Kidney (tissue), 22 donors: ENCODE measurements at places on chromosomes 7 and 10. TPM values are rescaled to one million over a fixed set of nuclear protein-coding genes. Genes with fewer than 3 reads are reported as not detected.

The SFRP4 gene
- total RNA-seq = 6.8 TPM

DNA sequence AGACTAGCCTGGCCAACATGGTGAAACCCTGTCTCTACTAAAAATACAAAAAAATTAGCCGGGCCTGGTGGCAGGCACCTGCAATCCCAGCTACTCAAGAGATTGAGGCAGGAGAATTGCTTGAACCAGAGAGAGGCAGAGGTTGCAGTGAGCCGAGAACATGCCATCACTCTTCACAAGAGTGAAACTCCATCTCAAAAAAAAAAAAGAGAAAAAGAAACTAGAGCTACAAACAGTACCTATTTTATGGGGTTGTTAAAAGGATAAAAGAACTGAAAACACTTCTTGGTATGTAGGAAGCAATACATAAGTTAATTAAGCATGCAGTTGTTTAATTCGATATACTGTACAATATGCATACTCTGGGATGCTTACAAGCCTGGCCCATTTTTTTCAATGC is 216.9 kb downstream of the SORCS1 start:
- H3K27ac ChIP-seq = no peak overlapping the region
- H3K27me3 ChIP-seq = no peaks in the 10 kb centered on the region
- no peak overlapping the region for H3K4me3 ChIP-seq
- no peaks in the 10 kb centered on the region for H3K36me3 ChIP-seq

GRCh38 chr7:129055294-129055816 is 444 bp upstream of the TNPO3 start:
- no peaks in the 10 kb centered on the region for H3K27me3 ChIP-seq
- no peaks in the 10 kb centered on the region for H3K4me1 ChIP-seq
- H3K4me3 ChIP-seq = peak overlapping the region; percentile 84
- DNase-seq = no peak
- no peaks in the 10 kb centered on the region for H3K36me3 ChIP-seq

- DNase-seq = no peak
- no peaks in the 10 kb centered on the region for H3K27me3 ChIP-seq
- H3K27ac ChIP-seq = no peak overlapping the region
- no peak overlapping the region for H3K4me3 ChIP-seq
Observed at GRCh38 chr7:140594131-140594691, 46.4 kb downstream of the DENND2A start.

GRCh38 chr7:42194238-42194637 is 42.8 kb downstream of the GLI3 start:
- H3K27ac ChIP-seq = no peak overlapping the region
- H3K36me3 ChIP-seq = no peaks in the 10 kb centered on the region
- H3K4me3 ChIP-seq = no peak overlapping the region
- no peaks in the 10 kb centered on the region for H3K4me1 ChIP-seq

DNA sequence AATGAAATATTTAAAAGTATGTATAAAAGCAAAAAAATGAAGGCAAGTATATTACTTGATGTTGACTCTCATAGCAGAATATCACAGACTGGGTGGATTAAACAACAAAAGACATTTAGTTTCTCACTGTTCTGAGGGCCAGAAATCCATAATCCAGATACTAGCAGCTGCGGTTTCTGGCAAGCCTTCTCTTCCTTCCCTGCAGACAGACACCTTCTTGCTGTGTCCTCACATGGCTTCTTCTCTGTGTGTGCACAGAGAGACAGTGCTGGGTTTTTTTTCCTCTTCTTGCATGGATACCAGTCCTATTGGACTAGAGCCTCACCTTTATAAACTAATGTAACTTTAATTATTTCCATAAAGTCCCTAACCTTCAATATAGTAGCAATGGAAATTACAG is 127.9 kb upstream of the AKR1E2 start:
- no peaks in the 10 kb centered on the region for H3K4me1 ChIP-seq
- H3K27me3 ChIP-seq = no peaks in the 10 kb centered on the region
- H3K36me3 ChIP-seq = no peaks in the 10 kb centered on the region
- no peak for DNase-seq
- H3K27ac ChIP-seq = no peak overlapping the region
- no peak overlapping the region for H3K4me3 ChIP-seq

DNA sequence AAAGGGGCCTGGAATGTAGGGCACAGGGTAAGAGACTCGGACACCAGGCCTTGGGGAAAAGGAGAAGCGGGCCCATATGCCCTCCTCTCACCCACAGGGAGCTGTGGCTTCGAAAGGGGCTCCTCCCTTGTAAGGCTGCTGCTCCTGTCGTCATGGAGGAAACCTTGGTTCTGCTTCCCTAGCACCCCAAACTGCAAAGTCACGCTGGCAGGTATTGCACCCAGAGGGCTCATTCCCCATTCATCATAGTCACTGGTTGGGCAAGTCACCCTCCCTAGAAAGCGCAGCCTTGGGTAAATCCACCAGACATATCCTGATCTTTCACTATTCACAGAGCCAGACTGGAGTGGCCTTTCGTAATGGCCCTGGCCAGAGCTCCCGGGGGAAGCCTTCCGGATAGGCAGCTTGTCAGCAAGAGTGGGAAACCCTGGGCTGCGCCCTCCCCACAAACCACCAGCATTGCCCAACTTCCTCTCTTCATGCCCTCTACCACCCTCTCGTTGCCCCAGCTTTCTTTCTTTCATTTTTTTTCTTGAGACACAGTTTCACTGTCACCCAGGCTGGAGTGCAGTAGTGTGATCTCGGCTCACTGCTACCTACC is 121.0 kb downstream of the HIP1 start:
- no peak overlapping the region for H3K27ac ChIP-seq
- H3K4me1 ChIP-seq = no peaks in the 10 kb centered on the region
- no peak for DNase-seq
- no peaks in the 10 kb centered on the region for H3K27me3 ChIP-seq

GRCh38 chr10:119853574-119853973 is 19.1 kb downstream of the MCMBP start:
- no peak for DNase-seq
- H3K36me3 ChIP-seq = peaks cover 24% of the 10 kb centered on the region
- no peak overlapping the region for H3K4me3 ChIP-seq
- H3K27ac ChIP-seq = no peak overlapping the region
- no peaks in the 10 kb centered on the region for H3K27me3 ChIP-seq
- no peaks in the 10 kb centered on the region for H3K4me1 ChIP-seq

DNA sequence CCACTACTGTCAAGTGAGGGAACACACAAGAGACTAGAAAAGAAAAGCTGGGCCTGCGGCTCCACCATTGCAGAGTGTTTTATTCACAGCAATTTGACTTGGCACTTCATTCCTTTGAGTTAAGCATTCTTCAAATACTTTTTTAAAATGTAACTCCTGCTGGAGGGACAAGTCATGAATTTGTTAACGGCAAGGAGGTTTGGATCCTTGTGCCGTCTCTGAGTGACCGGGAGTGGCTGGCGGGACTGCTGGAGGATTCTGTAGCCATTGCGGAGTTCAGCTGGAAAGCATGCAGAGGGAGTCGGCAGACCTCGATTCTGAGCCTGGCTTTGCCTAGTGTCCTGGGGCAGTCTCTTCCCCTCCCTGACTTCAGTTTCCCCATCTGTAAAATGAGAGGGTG is 9.8 kb downstream of the HSPA12A start:
- no peaks in the 10 kb centered on the region for H3K36me3 ChIP-seq
- no peak for DNase-seq
- peak overlapping the region; percentile 60 for H3K27ac ChIP-seq
- no peaks in the 10 kb centered on the region for H3K27me3 ChIP-seq
- no peak overlapping the region for H3K4me3 ChIP-seq

- H3K4me3 ChIP-seq = no peak overlapping the region
- DNase-seq = peak; percentile 67
- H3K27me3 ChIP-seq = no peaks in the 10 kb centered on the region
- H3K36me3 ChIP-seq = no peaks in the 10 kb centered on the region
Observed at GRCh38 chr7:31373337-31374289, 33.1 kb upstream of the NEUROD6 start.

DNA sequence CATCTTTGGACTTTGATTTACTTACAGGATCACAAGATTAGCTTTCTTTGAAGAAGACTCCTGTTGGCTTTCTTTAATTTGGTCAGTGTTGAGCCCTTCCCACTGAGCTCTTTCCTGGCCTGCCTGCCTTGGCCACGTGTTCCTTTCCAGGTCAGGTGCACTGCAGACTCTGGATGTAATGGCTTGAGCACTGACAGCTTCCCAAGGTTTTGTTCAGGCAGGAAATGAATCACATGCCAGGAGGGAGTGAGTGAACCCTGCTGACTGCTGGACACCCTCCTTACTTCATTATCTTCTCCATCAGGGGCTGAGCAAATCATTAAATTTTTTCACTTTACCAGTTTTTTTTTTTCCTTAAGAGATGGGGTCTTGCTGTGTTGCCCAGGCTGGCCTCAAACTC is 29.8 kb downstream of the SNX10 start:
- no peak overlapping the region for H3K4me3 ChIP-seq
- no peaks in the 10 kb centered on the region for H3K36me3 ChIP-seq
- H3K27me3 ChIP-seq = no peaks in the 10 kb centered on the region
- H3K4me1 ChIP-seq = peaks cover 8% of the 10 kb centered on the region
- peak overlapping the region; percentile 73 for H3K27ac ChIP-seq

DNA sequence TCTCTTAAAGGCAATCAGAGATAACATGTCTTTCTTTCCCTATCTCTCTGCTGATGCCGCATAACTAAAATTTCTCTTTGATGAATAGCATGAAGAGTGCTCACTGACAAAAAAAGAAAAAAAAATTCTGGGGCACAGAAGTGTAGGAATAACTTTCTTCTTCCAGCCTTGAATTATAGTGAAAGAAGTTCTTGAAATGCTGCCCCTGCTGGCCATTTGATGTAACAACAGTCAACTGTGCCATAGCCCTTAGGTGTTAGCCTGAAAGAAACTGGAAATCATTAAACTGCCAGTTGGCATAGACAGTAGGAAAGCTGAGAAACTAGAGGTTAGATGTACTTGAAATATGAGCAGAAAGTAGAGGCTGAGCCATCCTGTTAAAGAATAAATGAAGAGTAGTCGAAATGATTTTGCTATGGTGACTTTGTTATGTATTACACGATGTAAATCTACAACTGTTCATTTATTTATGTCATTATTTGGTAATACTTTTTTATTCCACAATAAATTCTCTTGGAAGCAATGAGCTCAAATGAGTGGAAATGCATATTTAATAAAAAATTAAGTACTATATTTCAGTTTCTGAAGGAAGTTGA is 48.3 kb upstream of the FAM171A1 start:
- no peak overlapping the region for H3K27ac ChIP-seq
- no peaks in the 10 kb centered on the region for H3K4me1 ChIP-seq
- H3K36me3 ChIP-seq = no peaks in the 10 kb centered on the region
- no peaks in the 10 kb centered on the region for H3K27me3 ChIP-seq

DNA sequence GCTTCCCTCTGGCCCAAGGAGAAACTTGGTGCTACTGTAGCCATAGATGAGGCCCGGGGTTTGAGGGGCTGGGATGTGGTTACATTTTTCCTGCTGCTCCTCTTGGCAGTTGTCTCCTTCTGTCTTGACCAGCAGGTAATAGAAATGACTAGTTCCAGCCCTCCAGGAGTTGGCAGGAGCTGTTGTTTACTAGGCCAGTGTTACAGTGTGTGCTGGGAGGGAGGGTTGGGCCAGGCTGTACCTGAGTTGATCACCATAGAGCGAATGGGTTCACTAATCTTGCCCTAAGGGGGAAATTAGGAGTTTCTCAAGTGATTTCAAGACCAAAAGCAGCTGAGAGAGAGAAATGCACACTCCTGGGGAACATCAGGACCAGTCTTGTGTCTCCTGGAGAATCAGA is 34.9 kb downstream of the PAX2 start:
- H3K4me3 ChIP-seq = no peak overlapping the region
- no peaks in the 10 kb centered on the region for H3K27me3 ChIP-seq
- H3K27ac ChIP-seq = no peak overlapping the region
- DNase-seq = no peak
- H3K4me1 ChIP-seq = no peaks in the 10 kb centered on the region

DNA sequence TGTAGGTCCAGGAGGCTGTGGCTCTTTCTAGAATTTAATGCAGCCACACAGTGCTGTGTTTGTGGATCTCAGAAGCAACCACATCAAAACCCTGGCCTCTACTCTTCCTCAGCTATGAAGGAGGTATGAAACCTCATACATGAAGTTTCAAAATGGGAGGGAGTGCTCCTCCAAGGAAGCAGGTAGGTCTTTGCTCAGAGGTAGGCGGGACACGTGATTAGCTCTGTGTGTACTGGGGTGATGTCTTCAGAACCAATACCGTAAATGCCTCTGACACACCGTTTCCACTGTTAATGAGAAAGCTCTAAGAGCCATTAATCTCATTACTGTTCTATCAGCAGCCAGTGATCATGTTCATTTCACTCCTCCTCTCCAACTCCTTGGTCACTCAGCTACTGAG is 126.1 kb downstream of the PLXNA4 start:
- DNase-seq = no peak
- H3K4me1 ChIP-seq = no peaks in the 10 kb centered on the region
- no peak overlapping the region for H3K27ac ChIP-seq
- no peaks in the 10 kb centered on the region for H3K36me3 ChIP-seq
- H3K27me3 ChIP-seq = no peaks in the 10 kb centered on the region
- H3K4me3 ChIP-seq = no peak overlapping the region

DNA sequence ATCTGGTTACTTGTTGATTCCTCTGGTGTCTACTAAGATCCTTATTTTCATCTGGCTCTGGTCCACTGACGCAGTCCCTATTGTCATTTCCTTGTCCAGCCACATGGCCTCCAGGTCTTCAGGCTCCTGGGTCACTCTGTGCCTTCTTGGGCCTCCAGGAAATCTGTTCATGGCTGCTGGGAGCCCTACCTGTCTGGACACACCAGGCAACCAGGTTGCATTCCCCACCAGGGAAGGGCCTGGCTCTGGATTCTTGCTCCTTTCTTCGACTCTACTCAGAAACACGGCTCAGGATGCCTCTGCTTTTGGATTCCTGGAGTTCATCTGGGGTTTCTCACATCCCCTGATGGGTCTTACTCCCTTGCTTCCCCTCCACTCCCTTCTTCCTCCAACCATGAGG is 8.0 kb upstream of the PPIF start:
- no peaks in the 10 kb centered on the region for H3K36me3 ChIP-seq
- H3K4me3 ChIP-seq = no peak overlapping the region
- no peaks in the 10 kb centered on the region for H3K4me1 ChIP-seq
- H3K27ac ChIP-seq = no peak overlapping the region

- H3K4me1 ChIP-seq = peaks cover 3% of the 10 kb centered on the region
- peak overlapping the region; percentile 91 for H3K4me3 ChIP-seq
- DNase-seq = no peak
Observed at GRCh38 chr10:73413108-73413527, 740 bp downstream of the ANXA7 start.

The CABCOCO1 gene
- 2.3 TPM for total RNA-seq

GRCh38 chr10:114920459-114920858 is 17.5 kb upstream of the TRUB1 start:
- no peak overlapping the region for H3K27ac ChIP-seq
- H3K4me1 ChIP-seq = no peaks in the 10 kb centered on the region
- no peak overlapping the region for H3K4me3 ChIP-seq
- H3K27me3 ChIP-seq = no peaks in the 10 kb centered on the region

DNA sequence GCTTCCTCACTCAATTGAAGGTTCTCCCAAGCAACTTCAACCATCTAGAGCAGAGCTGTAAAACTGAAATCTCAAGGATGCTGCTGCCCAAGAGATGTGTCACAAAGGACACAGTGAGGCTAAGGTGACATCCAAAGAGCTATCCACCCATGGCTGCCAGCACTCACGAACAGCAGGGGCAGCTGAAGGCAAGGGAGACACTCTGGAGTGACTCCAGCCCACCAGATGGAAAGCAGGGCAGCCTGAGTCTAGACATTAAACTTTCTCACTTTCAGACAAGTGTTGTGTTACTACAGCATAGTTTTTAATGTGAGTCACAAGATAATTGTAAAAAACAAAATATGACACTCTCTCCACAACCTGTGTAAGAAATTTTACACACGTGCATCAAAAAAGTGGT is 113.5 kb downstream of the LARP4B start:
- H3K4me1 ChIP-seq = no peaks in the 10 kb centered on the region
- no peaks in the 10 kb centered on the region for H3K27me3 ChIP-seq
- H3K4me3 ChIP-seq = no peak overlapping the region

GRCh38 chr7:32893207-32893524 is 1.6 kb upstream of the KBTBD2 start:
- no peaks in the 10 kb centered on the region for H3K36me3 ChIP-seq
- H3K4me1 ChIP-seq = peaks cover 4% of the 10 kb centered on the region
- no peak for DNase-seq
- H3K4me3 ChIP-seq = no peak overlapping the region
- H3K27ac ChIP-seq = peak overlapping the region; percentile 99
- H3K27me3 ChIP-seq = no peaks in the 10 kb centered on the region

The PTF1A gene
- total RNA-seq = not detected
